ENCODE measurements at places on chromosomes 7 and 10. TPM values are rescaled to one million over a fixed set of nuclear protein-coding genes. Genes with fewer than 3 reads are reported as not detected.

- no peak for DNase-seq
These were observed 634 bp upstream of the HOXA7 start for GRCh38 chr7:27156916-27157701.

DNA sequence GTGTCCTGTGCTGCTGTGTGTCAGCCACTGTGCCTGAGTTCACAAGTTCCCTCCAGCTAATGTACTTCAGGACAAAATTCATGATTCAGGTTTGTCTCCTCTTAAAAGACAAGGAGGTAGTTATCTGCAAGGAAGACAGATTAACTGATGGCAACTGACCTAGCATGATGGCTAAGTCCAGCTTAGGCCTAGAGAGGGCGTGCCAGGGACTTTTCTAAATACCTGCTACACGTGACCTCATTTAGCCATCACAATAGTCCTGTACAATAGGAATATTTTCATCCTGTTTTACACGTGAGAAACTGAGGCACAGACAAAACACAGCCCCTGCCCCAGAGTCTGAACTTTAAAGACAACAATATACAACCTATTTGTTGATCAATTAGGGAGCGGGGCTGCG, 275.7 kb downstream of the XPNPEP1 start:
- DNase-seq = no peak

DNA sequence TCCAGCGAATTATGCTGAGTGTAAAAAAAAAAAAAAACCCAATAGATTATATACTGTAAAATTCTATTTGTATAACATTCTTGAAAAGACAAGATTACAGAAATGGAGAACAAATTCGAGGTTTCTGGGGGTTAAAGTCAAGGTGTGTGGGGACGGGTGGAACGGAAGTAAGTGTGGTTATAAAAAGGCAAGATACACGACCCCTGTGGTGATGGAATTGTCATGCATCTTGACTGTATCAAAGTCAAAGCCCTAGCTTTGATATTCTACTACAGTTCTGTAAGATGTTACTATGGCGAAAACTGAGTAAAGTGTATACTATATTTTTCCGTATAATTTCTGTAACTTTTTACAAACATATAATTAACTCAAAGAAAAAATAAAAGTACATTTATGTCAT, 718.2 kb upstream of the PCDH15 start:
- DNase-seq = no peak

DNA sequence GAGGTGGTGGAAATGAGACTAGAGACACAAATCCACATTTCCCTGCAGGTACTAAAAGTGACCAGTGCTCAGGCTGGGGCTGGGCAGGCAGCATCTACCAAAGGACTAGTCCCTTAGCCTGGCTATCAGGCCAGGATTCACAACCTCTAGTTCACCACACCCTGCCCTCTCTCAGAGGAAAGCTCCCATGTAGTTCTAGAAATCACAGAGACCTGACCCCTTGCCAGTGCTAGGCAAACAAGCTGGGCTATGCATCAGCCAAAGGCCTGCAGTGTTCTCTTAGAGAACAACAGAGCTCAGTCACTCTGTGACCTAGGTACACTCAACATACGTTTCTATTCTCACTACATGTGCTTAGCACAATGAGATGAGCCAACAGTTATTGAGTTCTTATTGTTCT, 26.7 kb upstream of the LRRC4 start:
- DNase-seq = no peak

The PILRA gene
- 0.15 TPM for polyA plus RNA-seq

The TBC1D12 gene
- 7.8 TPM for polyA plus RNA-seq
